ENCODE measurements at places on chromosomes 11 and 22. TPM values are rescaled to one million over a fixed set of nuclear protein-coding genes. Genes with fewer than 3 reads are reported as not detected.

GRCh38 chr11:33214187-33214586 lies 43.0 kb upstream of the HIPK3 start:
- no peak for DNase-seq

DNA sequence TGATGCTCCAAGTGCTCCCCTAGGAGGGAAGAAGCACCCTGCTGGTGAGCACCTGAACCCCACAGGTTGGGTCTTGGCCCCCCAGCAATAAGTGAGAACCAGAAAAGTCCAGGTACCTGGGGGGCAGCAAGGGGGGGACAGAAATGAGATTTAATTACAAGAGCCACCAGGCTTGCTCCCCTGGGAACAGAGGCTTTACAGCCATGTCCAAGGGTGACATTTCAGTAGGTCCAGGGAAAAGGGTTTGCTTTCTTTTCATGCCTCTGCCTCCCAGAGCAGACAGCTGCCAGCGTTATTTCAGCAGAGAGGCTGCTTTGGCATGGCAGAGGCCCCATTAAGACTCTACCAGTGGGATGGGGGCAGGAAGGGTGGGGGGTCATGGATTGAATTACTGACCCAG lies 437.7 kb downstream of the BUD13 start:
- no peak for DNase-seq

DNA sequence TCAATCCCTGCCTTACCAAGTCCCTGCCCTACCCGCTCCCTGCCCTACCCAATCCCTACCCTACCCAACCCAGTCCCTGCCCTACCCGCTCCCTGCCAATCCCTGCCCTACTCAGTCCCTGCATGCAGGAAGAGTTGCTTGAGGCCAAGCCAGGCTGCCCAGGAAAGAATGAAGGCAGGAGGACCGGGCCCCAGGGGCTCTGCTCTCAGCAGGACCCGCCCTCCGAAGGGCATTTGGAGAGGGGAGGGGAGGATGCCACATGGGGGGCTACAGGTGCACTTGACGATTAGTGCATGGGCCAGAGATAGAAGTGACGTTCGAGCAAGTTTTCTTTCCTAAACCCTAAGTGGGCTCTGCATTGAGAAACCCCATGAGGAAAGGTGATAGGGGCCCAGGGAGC lies 581.2 kb downstream of the TBC1D22A start:
- no peak for DNase-seq

OR6T1 gene
- total RNA-seq = not detected

DNA sequence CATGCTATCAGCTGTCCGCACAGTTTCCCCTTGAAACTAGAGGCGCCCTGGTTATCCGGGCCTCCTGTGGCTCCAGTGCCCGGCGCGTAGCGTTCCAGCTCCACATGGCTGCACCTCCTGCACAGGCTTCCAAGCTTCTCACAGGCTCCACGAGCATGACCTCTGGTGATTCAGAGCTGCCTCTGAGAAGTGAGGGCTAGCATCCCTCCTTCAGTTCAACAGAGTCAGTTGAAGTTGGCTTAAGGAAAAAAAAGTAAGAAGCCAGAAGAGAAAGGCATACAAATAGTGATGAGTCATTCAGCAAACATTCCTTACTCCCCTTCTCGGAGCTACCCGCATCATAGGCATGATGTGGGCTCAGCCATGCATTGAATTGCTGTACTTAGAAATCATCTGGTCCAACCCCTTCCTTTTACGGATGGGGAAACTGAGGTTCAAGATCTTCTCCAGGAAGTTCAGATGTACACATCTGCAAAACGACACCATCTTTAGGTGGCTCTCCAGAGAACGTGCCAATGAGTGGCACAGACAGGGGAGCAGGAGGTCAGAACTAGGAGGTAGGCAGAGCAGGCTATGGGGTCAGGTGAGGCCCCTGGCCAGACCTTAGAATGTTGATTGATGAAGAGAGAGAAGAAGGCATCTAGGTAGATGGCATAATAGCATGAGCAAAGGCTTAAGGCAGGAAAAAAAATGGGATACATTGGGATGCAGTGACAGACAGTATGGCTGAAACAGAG lies 216.3 kb upstream of the TBCEL start:
- DNase-seq = no peak

RAG1 gene
- total RNA-seq = 1.6 TPM

DNA sequence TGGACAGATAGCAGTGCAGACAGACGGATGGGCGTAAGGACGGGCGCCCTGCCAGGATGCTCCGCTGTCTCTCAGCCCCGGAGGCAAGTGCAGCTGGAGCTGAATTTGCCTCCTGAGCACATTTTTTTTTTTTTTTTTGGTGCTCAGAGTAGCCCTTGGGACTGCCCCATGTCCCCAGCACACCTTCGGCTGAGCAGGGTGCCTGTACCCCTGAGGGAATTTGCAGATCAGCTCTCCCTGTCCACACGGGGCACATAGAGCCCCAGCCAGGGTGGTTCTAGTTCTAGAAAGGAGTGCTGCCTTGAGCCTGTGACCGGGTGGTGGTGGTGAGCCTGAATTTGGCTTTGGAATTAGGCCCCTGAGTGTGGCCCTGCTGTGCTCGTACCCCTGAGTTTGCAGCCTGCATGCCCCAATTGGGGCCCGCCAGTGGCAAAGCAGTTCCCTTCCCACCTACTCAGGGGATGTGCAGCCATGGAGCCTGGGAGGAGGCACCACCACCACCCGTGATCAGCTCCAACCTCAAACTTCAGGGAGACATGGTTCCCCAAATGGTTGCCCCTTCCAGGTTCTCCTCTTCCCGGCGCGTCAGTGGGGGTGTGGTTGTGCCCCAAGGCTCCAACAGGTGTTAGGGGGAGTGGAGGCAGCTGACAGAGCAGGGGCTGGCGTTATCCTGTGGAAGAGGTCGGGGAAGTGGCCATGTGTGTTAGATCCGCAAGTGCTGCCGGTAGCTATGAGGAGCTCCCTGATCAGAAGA lies 1232.7 kb downstream of the BRD1 start:
- DNase-seq = peak; percentile 20

GRCh38 chr11:119489087-119489486 lies 66.1 kb upstream of the THY1 start:
- no peak for DNase-seq

KIRREL3 gene
- total RNA-seq = 0.24 TPM

TMEM86A gene
- total RNA-seq = 4.6 TPM

CLMP gene
- 8.6 TPM for total RNA-seq

GRCh38 chr11:5280582-5281102 lies 10.9 kb upstream of the HBE1 start:
- DNase-seq = no peak

- no peak for DNase-seq
These were observed 1388.1 kb downstream of the FAM181B start for GRCh38 chr11:81345609-81346008.

DNA sequence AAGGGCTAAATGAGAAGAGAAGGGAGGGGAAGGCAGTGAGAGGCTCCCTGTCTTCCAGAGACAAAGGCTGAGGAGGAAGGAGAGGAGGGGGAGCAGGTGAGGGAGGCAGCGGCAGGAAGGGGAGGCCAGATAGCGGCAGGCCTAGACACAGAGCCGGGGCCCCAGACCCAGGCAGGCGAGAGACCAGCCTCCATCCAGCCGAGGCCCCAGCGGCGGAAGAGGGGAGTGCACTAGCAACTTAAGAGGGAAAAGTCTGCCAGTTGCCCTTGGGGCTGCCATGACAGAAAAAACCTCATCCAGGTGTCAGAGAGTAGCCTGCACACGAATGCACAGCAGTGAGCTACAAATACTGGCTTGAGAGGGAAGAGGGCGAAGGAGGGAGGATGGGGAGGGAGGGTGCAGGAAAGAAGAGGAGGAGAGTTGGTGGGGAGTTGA lies 46.7 kb downstream of the IGLL1 start:
- DNase-seq = no peak

USH1C gene
- not detected for total RNA-seq

DNA sequence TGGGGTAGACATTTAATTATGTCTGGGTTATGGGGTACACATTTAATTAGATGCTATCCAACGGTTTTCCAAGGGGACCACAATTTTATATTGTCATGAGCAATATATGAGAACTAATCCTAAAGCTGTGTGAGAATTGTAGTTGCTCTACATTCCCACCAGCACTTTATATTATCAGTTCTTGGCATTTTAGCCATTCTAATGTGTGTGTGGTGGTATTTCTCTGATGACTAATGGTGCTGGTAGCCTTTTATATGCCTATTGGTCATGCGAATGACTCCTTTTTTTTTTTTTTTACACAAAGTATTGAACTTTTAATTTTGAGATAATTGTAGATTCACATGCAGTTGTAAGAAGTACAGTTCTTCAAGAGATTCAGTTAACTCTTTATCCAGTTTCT lies 26.2 kb downstream of the TMEM135 start:
- DNase-seq = no peak

API5 gene
- total RNA-seq = 38.2 TPM

DNA sequence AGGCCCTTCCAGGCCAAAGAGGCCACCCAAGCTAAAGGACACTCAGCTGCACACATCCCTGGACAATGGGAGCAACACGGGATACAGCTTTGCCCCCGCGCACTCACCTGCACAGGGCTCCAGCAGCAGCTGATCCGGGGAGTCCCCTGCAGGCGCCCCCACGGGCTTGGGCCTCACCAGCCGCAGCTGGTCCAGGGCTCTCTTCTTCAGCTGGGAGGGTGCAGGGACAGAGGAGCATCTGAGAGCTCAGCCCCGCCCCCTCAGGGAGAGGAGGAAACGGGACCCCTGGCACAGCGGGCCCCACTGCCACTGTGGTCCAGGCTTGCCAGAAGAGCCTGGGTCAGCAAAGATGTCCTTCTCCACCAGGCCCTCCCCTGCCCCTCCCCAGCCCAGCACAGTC lies 7.8 kb upstream of the MFNG start:
- no peak for DNase-seq

APOA4 gene
- total RNA-seq = not detected

- DNase-seq = no peak
These were observed 6.8 kb downstream of the APOL3 start for GRCh38 chr22:36153501-36154422.

GAL gene
- total RNA-seq = not detected

DNA sequence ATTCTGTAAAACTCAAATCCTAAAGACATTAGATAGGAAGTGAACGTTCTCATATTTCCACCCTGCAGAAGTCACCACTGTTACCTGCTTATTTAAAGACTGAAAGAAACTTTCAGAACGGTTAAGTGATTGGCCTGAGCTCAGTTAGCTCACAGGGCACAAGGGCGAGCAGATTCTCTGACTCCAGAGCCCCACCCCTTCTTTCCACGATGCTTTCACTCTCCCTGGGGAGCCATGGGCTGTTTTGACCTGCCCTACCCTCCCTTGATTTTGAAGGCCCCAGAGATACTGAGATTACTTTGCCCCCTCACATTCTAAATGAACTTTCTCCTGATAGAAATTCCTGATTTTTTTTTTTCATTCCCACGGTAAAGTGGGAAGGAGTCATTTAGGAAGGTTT lies 33.9 kb downstream of the ARHGAP1 start:
- DNase-seq = no peak

DNA sequence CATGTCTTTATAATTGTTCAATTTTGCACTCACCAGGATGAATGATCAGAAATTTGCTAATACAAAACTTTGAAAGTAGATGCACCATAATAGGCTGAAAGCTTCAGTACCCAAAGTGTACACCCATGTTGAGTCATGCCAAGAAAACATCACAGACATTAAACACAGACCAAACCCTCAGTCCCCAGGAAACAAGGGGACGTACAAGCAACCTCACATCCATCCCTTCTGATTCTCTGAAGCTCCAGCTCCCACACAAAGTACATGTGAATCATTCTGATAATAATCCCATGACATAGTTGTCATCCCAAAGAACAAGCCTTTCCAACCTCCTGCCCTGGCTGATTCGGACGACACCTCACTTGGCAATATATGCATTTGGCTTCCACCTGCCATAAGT lies 183.8 kb downstream of the SNX19 start:
- no peak for DNase-seq

GRCh38 chr22:32684822-32685187 lies 116.7 kb upstream of the TIMP3 start:
- DNase-seq = no peak

Data from Right ventricle myocardium inferior (tissue), 1 donor.